ENCODE measurements at places on chromosomes 16 and 17. TPM values are rescaled to one million over a fixed set of nuclear protein-coding genes. Genes with fewer than 3 reads are reported as not detected.

Gene TBC1D3K
- not detected for total RNA-seq

Gene ATP2C2
- not detected for total RNA-seq

Gene C16orf92
- total RNA-seq = not detected

Gene ABCC3
- total RNA-seq = 0.19 TPM

Gene HOXB13
- not detected for total RNA-seq

Gene CCR7
- 170 TPM for total RNA-seq

Gene KRTAP4-1
- total RNA-seq = not detected

Gene PTX4
- not detected for total RNA-seq

Gene P2RX5
- 16.0 TPM for total RNA-seq

Gene KRT40
- not detected for total RNA-seq

Gene CHAD
- not detected for total RNA-seq

Gene PRPSAP1
- 12.1 TPM for total RNA-seq

Gene HS3ST3B1
- 11.5 TPM for total RNA-seq

Gene ZNF205
- not detected for total RNA-seq

Gene ZNF750
- not detected for total RNA-seq

Gene OSGIN1
- 2.1 TPM for total RNA-seq

Gene CCL7
- not detected for total RNA-seq

Gene CAPNS2
- total RNA-seq = not detected

Gene SRL
- not detected for total RNA-seq

Gene UTS2R
- not detected for total RNA-seq

Gene LHX1
- total RNA-seq = not detected

Gene PRR35
- not detected for total RNA-seq

Gene PRAC2
- not detected for total RNA-seq

Gene CLEC10A
- total RNA-seq = 0.59 TPM

Gene HSD17B1
- total RNA-seq = 0.80 TPM

Gene DUS1L
- 163 TPM for total RNA-seq

Gene CACNG5
- not detected for total RNA-seq

Gene CMTM4
- 1.6 TPM for total RNA-seq

Gene ITPRIPL2
- total RNA-seq = 0.36 TPM

Gene RSKR
- total RNA-seq = 13.7 TPM

Gene PABPN1L
- total RNA-seq = not detected

Gene SSTR5
- total RNA-seq = not detected

Gene CES3
- 1.1 TPM for total RNA-seq

Gene SP6
- 0.27 TPM for total RNA-seq

Gene NOG
- 12.7 TPM for total RNA-seq

Gene GRIN2A
- total RNA-seq = not detected

Gene PIGW
- total RNA-seq = 3.4 TPM

Gene NXN
- total RNA-seq = 0.98 TPM

Gene EPN3
- not detected for total RNA-seq

Gene SDR42E1
- 7.6 TPM for total RNA-seq

Data from CD4-positive, alpha-beta T cell (primary cell).